Stimulated activated CD4-positive, alpha-beta T cell treated with anti-CD3 and anti-CD28 coated beads, Interleukin-1b, Interleukin-23, amount 100 ng/mL, for 24 hours (primary cell): ENCODE measurements at places on chromosomes 6 and 20.

DNA sequence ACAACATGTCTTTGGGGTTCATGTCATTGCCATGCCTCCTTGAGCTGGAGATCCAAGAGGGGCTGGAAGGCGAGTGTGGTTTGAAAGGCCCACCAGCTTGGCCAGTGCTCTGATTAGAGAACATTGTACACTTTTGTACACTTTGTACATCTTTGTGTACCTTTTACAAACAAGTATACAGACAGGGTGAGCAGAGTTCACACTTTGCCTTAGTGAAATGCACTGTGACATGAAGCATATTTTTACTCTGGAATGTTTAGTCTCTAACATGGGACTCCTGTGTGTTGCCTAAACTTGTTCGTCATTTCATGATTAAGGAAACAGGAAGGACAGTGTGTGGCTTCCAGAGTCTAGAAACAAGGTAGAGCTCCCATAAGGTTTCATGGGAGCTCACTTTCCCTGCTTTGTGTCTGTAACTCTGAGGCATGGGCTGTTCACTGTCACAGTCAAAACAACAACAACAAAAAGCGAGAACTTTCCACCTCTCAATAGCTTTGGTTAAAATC lies 225.8 kb upstream of the SOX4 start:
- no peak for DNase-seq

- DNase-seq, result no peak
Measured at GRCh38 chr6:36853325-36853724, 14.1 kb upstream of the CPNE5 start.

- DNase-seq, result no peak
Measured at GRCh38 chr6:143569040-143569439, 57.5 kb upstream of the FUCA2 start.

GRCh38 chr20:38751360-38751976 lies 3.2 kb downstream of the ACTR5 start:
- no peak for DNase-seq

GRCh38 chr6:90003069-90003795 lies 109.0 kb downstream of the GJA10 start:
- DNase-seq, result no peak

- no peak for DNase-seq
Measured at GRCh38 chr6:137341681-137342195, 122.6 kb upstream of the IFNGR1 start.

DNA sequence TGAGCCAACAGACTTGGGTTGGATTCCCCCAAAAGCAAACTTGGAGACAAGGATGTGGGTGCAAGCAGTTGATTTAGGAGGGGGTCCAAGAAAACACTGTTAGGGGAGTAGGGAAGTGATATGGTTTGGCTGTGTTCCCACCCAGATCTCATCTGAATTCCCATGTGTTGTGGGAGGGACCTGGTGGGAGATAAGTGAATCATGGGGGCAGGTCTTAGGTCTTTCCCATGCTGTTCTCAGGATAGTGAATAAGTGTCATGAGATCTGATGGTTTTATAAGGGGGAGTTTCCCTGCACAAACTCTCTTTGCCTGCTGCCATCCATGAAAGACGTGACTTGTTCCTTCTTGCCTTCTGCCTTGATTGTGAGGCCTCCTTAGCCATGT lies 542.6 kb downstream of the DHX35 start:
- no peak for DNase-seq
